ENCODE measurements at places on chromosomes 1 and 21.
A peak's percentile ranks its signal among the peaks of the same experiment; 100 is the strongest.

- DNase-seq = no peak
Measured at GRCh38 chr1:212635141-212635631, 26.6 kb downstream of the ATF3 start.

DNA sequence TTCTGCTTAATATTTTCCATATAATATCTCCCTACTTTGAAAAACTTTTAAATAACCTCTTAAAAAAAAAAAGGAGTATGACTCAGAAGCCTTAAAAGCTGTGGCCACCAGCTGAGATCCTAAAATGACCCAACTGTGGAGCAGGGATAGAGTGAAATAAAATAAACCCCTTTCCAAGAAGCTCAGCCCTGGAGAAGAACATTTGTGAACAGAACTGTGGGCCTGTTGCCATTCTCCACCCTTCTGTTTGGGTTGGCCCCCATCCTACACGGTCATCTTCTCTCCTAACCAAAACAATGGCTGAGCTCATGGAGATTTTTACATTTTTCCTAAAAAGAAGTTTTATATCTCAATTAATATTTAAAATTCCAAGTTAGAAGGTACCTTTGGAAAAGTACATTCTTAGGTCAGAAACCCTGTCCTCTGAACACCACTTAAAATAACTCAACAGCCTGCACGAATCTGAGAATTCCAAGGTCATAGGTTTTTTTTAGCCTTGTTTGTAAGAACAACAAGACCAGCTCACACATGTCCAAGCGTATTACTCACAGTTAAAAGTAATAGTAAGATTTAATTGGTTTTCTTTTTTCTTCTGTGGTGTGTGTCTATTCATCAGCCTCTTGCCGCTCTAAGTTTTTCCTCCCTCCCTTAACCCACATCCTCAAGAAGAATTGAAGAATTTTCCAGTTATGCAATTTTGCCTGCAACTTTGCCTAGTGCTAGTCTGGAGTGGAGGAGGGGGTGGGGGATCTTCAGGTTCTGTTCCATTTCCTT, 107.7 kb upstream of the ERRFI1 start:
- no peak for DNase-seq

DNA sequence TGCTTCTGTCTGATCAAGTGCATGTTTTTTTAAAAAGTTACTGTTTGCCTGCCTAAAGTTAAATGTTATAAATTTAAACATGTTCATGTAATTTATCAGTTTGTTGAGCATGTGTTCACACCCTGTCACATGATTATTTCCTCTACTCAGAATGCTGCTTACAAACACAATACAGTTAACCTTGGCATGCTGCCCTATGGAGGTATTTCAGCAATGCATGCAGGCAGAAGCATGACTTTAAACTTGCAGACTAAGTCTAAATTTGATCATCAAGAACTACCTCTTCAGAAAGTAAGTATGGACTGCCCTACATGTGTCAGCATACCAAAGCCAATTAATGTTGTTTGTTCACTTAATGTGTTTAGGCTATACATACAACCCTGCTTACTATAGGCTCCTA, 161.6 kb downstream of the LRRC40 start:
- no peak for DNase-seq

GRCh38 chr1:178301141-178301540, 195.6 kb downstream of the CLEC20A start:
- DNase-seq = no peak

- DNase-seq = no peak
Measured at GRCh38 chr1:149967041-149967440, 30.4 kb upstream of the MTMR11 start.

- no peak for DNase-seq
Measured at GRCh38 chr1:222923506-222923905, 108.7 kb downstream of the DISP1 start.

GRCh38 chr1:200888349-200888838, 6.3 kb upstream of the INAVA start:
- peak; percentile 85 for DNase-seq

GRCh38 chr1:67572594-67573221, 112.3 kb upstream of the GADD45A start:
- no peak for DNase-seq

- DNase-seq = no peak
Measured at GRCh38 chr1:115456441-115456961, 118.5 kb upstream of the NGF start.

DNA sequence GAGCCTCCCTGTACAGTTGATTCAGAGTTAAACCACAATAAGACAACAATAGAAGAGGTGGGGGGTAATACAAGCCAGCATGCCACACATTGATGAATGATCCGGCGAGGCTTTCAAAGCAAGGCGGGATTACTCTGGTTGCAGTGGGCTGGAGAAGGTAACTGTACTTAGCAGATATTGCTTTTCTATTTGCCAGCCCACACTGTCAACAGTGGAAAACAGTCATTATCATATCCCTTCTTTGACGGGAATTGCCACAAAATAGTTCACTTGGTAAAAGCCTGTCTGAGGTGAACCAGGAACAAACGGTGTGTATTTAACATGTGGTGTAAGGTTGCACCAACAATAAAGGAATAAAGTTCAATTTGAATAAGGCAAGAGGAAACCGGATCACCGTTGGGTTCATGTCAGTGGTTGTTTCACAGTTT, 5.8 kb upstream of the KCNJ15 start:
- DNase-seq = no peak

GRCh38 chr1:34786521-34787325, 5.7 kb downstream of the GJB3 start:
- peak; percentile 81 for DNase-seq

GRCh38 chr1:165703648-165704047, 5.3 kb upstream of the ALDH9A1 start:
- DNase-seq = no peak

GRCh38 chr1:171379846-171380245, 65.9 kb downstream of the FMO4 start:
- no peak for DNase-seq

DNA sequence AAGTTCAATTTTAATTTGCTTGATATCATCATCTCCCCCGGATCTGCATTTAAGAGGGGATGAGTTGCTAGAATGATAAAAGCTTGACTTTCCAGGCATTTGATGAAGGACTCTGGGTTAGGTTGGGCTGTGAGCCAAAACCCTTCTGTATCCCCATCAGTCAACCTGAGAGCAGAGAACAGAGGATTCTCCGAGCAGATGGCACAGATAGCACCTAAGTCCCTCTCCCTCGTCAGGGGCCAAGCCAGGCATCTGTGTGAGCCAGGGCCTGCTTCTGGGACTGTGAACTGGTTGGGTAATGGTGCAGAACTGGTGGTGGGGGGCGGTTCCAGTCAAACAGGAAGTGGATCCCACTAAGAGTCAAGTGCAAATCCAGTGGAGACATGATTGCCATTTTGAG, 205.8 kb downstream of the TNR start:
- DNase-seq = no peak

DNA sequence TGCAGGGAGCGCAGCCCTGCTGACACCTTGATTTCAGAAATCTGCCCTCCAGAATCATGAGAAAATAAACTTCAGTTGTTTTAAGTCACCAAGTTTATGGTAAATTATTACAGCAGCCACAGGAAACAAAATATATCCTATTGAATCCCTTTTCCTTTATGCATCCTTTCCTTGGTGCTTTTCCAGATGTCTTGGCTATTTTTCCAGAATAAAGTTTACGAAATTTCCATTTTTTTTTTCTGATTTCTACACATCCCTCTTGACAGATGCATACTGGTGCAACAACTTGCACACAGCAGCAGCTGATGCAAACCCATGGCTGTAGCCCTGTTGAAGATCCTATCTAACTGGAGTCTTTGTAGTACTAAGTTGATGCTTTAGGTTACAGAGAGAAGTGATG, 111.1 kb upstream of the KCNE2 start:
- DNase-seq = no peak

- no peak for DNase-seq
Measured at GRCh38 chr1:50438945-50439344, 15.7 kb upstream of the DMRTA2 start.

All from Kasumi-1 (cell line).